Tongue (tissue), 3 donors: ENCODE measurements at places on chromosomes 16 and 17. TPM values are rescaled to one million over a fixed set of nuclear protein-coding genes. Genes with fewer than 3 reads are reported as not detected.

KCNH6 gene
- 0.31 TPM for total RNA-seq

ENPP7 gene
- total RNA-seq, result not detected

GRCh38 chr16:9091867-9092281 lies 430 bp downstream of the HAPSTR1 start:
- DNase-seq, result peak; percentile 45

- no peak for DNase-seq
These were observed 1.0 kb upstream of the B9D1 start for GRCh38 chr17:19363460-19364035.

DNA sequence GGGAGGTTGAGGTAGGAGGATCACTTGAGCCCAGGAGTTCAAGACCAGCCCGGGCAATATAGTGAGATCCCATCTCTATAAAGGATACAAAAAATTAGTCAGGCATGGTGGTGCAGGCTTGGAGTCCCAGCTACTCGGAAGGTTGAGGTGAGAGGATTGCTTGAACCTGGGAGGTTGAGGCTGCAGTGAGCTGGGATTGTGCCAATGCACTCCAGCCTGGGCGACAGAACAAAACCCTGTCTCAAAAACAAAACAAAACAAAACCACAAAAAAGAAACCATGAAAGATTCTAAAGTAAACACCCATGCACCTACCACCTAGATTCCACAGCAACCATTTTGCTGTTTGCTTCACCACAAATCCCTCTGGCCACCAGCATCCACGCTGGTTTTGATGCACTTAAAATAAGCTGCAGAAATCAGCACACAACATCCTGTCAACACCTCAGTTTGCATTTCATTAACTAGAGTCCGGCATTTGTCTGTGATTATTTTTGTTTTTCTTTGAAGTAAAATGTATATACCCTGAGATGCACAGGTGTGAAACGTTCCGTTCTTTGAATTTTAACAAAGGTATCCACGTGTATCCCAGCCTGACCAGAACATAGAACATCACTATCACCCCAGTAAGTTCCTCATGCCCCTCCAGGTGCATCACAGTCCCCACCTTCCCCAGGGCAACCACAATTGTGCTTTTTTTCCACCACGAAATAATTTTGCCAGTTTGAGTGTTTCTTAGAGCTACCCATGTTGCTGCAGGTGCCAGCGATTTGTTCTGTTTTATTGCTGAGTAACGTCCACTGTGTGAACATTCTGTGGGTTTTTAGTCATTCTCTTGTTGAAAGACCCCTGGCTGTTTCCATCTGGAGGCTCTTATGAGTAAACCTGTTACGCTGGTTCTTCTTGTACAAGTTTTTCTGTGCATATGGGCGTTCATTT lies 191.5 kb downstream of the SEC14L1 start:
- DNase-seq, result no peak

DNA sequence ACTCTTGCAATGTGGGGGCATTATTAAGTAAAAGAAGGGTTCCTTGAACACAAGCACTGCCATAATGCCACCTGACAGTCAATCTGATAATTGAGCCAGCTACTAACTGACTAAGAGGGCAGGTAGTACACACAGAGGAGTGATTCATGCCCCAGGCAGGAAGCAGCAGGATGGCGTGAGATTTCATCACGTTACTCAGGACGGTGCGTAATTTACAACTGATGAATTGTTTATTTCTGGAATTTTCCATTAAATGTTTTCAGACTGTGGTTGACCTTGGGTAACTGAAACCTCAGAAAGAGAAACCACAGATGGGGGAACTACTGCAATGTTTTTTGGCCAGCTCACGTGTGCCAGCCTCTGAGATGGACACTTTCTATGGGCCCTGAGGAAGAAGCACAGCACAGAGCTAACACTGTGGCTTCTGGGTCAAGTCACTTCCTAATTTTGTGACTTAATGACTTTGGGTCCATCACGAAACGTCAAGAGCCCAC lies 46.7 kb downstream of the C17orf67 start:
- DNase-seq, result peak; percentile 33

CTU2 gene
- total RNA-seq, result 11.2 TPM

SYNRG gene
- total RNA-seq, result 21.4 TPM

TERB1 gene
- total RNA-seq, result 0.41 TPM

- DNase-seq, result no peak
These were observed 17.2 kb downstream of the NLK start for GRCh38 chr17:28059675-28060074.

GRCh38 chr16:21083729-21084268 lies 66.8 kb downstream of the DNAH3 start:
- peak; percentile 59 for DNase-seq

ACADVL gene
- total RNA-seq, result 260 TPM

KRT25 gene
- total RNA-seq, result not detected

MGAT5B gene
- total RNA-seq, result not detected

- DNase-seq, result no peak
These were observed 83.1 kb upstream of the IRX6 start for GRCh38 chr16:55240888-55241287.

TBX2 gene
- 10.5 TPM for total RNA-seq

CDK5R1 gene
- total RNA-seq, result 3.1 TPM

EPX gene
- total RNA-seq, result not detected

- no peak for DNase-seq
These were observed 3.2 kb downstream of the DNAH17 start for GRCh38 chr17:78573955-78574354.

- DNase-seq, result peak; percentile 90
These were observed 922 bp upstream of the SLC2A4 start for GRCh38 chr17:7280519-7281073.

PHAF1 gene
- 16.3 TPM for total RNA-seq

DNA sequence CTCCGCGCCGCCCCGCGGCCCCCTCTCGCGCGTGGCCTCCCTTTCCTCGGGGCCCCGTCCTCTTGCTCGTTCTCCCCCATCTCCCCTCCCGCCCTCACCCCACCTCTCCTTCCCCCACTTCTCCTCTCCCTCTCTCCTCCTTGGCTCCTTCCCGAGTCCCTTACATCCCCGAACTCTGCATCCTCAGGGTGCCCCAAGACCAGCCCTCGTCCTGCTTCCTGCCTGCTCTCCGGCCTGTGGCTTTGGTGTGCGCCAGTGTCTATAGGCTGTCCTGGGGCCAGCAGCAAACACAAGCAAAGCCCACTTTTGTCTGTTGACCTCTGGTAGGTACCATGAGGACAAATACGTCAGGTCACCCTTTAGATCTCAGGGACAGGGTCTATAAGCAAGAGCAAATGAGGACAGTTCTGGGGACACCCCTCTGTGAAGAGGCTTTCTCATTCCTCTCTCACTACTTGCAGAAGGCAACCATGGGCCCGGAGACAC lies 284 bp upstream of the COPZ2 start:
- peak; percentile 30 for DNase-seq

METRNL gene
- 45.6 TPM for total RNA-seq

- no peak for DNase-seq
These were observed 14.1 kb upstream of the TNS4 start for GRCh38 chr17:40515491-40516041.

GRCh38 chr16:72836985-72837384 lies 210.9 kb downstream of the ZFHX3 start:
- DNase-seq, result no peak

CDH15 gene
- total RNA-seq, result 72.0 TPM

DNA sequence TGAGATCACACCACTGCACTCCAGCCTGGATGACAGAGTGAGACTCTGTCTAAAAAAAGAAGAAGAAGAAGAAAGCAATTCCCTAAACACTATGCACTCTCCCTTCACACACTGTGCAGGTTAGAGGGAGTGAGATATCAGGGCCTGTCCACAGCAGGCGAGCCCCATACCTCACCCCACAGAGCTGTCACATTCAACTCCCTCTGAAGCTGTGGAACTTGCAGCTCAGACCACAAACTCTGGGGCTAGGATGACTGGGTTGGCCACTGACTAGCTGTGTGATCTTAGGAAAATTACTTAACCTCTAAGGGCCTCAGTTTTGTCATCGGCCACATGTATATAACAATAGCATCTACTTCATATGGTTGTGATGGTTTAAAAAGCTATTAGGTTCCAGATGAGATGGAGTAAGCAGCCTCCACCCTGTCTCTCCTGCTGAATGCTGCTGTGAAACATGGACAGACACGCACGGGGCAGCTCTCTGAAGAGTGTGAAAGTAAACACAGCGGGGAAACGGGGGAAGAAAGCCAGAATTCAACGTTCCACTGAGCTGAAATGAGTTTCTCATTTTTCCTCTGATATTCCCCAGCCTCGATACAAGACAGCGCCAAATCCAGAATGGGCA lies 13.6 kb upstream of the PYY start:
- DNase-seq, result peak; percentile 21
